ENCODE measurements at places on chromosomes 2 and 18. TPM values are rescaled to one million over a fixed set of nuclear protein-coding genes. Genes with fewer than 3 reads are reported as not detected.

Gene EVA1A
- not detected for total RNA-seq

Gene IFIH1
- 33.8 TPM for total RNA-seq

Gene SRD5A2
- total RNA-seq = not detected

Gene HSBP1L1
- 14.8 TPM for total RNA-seq

Gene ANKRD30B
- total RNA-seq = not detected

Gene CEBPZ
- 65.0 TPM for total RNA-seq

Gene ABCB11
- not detected for total RNA-seq

Gene CDKL4
- not detected for total RNA-seq

Gene SPATA3
- total RNA-seq = not detected

Gene CYS1
- not detected for total RNA-seq

Gene ZNF385B
- total RNA-seq = not detected

Gene LRRC30
- not detected for total RNA-seq

Gene ADAM23
- total RNA-seq = 0.10 TPM

Gene ABHD3
- 14.3 TPM for total RNA-seq

Gene GRP
- total RNA-seq = not detected

Gene CFAP65
- total RNA-seq = not detected

Gene UGT1A7
- total RNA-seq = not detected

Gene IL1A
- 0.17 TPM for total RNA-seq

Data from activated naive CD4-positive, alpha-beta T cell treated with anti-CD3 and anti-CD28 coated beads for 36 hours (primary cell).